ENCODE measurements at places on chromosomes 16 and 17.

GRCh38 chr16:777826-778225 is 10.4 kb downstream of the RPUSD1 start:
- DNase-seq = no peak

DNA sequence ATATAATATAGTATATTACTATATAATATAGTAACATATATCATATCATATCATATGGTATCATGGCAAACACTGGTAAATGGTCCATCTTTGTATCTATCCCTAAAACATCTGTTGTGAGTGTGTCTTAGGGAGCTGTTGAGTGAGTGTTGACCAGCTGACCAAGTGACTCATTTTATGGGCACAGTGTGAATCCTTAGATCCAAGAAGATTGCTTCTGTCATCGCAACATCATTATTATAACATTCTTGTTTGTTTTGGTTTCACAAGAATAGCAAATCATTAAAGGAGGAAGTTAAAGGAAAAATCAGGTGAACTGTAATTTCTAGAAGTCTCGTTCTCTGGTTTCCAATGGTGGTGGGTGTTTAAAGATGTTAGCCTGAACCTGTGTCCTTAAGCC is 11.7 kb upstream of the MAF start:
- no peak for DNase-seq

- no peak for DNase-seq
Measured at GRCh38 chr16:62406387-62406786, 370.1 kb upstream of the CDH8 start.

DNA sequence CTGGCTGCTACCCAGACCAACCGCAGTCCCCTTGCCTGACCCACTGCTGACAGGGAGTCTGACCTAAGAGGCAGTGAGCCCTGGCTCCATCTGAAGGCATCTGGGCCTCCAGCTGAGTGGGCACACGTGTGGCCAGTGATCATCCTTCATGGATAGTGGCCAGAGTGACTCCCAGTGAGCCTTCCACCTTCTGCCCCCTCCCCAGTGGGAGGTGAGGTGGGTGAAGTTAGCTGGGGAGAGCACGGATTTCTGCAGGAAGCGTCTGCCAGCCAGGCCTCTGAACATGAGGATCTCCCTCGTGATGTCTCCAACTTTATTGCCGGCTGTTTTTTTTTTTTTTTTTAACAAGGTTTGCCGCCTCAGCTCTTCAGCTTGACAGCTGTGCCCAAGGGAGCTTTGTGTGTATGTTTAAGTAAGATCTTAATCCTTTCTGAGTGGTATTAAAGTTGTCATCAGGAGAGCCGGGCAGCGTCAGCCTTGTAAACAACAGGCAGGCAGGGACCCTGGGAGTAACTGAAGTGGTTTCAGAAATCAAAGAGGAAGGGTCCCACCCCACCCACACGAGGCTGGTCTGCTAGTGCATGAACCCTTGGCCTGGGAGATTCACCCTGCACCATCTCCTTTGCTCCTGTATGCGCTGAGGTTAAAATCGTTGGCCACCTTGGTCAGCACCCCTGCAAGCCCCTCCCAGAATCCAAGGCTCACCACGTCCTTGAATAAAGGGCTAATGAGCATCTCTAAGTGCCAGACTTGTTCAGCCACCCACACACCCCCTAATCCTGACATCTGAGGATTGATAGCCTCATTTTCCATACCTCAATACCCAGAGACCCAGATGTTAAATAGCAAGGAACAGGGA is 33.3 kb downstream of the RHBDL3 start:
- DNase-seq = no peak

GRCh38 chr17:16415031-16415924 is at the start of gene TRPV2:
TRPV2 (plus strand) TSS chr17:16415571; CDS start chr17:16417669, 2,098 bp downstream.
- peak; percentile 61 for DNase-seq

DNA sequence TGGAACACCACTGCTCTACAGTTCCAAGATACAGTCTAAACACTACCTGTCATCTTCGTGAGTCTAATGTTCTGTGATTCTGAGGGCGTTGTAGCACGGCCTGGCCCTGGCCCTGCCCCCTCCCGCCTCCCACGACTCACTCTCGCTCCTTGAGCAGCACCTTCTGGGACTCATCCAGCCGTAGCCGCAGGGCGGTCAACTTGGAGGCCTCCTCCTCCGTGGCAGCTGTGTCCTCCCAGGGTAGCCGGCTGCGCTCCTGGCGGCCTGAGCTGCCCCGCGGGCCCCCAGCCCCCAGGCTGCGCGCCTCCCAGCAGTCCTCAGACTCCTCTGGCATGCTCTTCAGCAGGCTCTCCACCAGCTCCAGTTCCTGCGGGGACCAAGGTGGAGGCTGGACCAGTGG is 10.6 kb downstream of the CCDC102A start:
- no peak for DNase-seq

DNA sequence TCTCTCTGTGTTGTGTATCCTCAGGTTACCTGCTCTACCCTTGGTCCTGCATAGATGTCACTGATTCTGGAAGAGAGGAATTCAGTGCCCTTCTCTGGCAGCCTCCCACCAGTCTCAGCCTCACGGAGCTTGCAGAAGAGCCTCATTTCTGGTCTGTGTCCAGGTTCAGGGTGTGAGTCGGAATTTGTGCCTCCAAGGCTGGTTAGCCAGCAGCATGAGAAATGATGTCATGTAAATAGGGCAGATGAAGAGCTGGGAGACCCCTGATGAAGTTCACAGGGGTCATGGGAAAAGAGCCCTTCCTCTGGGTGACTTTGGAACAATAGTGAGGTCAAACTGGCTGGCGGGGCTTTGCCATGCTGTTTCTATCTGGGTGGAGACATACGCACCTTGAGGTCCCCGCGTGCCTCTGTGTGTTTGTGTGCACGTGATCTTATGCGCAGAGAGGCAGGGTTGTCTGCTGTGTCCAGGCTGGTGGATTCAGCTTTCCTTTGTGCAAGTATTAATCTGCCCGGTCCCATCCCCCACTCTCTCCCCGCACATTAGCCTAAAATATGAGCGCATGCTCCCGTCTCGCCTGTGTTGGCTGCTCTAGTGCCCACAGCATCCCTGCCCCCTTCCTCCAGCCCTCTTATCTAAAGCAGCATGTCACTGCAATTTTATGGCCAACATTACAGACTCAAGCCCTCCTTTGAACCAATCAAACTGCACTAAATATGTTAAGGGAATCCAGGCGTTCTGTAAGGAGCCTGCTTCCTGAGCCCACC is 256.3 kb upstream of the ZFHX3 start:
- DNase-seq = no peak

- no peak for DNase-seq
Measured at GRCh38 chr16:50640919-50641817, 39.9 kb downstream of the SNX20 start.

GRCh38 chr17:33769066-33769465 is 476.0 kb upstream of the ASIC2 start:
- no peak for DNase-seq

- peak; percentile 69 for DNase-seq
Measured at GRCh38 chr17:28950017-28950751, 1.1 kb downstream of the PHF12 start.

DNA sequence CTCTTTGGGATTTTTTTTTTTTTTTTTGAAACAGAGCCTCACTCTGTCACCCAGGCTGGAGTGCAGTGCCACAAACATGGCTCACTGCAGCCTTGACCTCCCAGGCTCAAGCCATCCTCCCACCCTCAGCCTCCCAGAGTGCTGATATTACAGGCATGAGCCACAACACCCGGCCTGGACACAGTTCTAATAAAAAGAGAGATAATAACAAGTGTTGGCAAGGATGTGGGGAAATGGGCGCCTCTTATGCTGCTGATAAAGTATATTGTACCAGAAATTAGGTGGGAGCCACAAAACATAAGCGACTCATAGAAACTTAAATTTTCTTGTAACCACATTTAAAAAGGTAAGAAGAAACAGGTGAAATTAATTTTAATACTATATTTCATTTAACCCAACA is 50.4 kb upstream of the FA2H start:
- DNase-seq = no peak
